Metanephros (tissue), 2 donors: ENCODE measurements at places on chromosomes 16 and 17. TPM values are rescaled to one million over a fixed set of nuclear protein-coding genes. Genes with fewer than 3 reads are reported as not detected.

RAB26 gene
- total RNA-seq: 0.58 TPM

SERPINF2 gene
- total RNA-seq: 49.7 TPM

ADGRG3 gene
- 5.0 TPM for total RNA-seq

GPR142 gene
- total RNA-seq: 0.29 TPM

SGCA gene
- 58.7 TPM for total RNA-seq

MSRB1 gene
- 22.4 TPM for total RNA-seq

SKAP1 gene
- 7.3 TPM for total RNA-seq

CDH1 gene
- total RNA-seq: 88.2 TPM

CRK gene
- total RNA-seq: 59.0 TPM
